Hindlimb muscle (tissue), 1 donor: ENCODE measurements at places on chromosomes 16 and 17.

DNA sequence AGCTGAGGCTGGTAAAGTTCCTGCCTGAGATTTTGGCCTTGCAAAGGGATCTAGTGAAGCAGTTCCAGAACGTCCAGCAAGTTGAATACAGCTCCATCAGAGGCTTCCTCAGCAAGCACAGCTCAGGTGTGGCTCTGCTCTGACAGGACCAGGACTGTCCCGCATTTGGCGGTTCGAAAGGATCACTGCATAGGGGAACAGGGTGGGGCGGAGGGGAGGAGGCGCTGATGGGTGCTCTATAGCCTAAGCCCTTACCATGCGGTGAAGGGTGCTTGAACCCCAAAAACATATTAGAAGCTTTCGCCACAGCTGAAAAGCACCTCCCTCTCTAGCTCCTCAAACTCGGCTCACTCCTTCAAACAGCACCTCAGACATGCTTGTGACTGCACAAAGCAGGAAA is 29.9 kb upstream of the ENDOV start:
- DNase-seq = no peak

DNA sequence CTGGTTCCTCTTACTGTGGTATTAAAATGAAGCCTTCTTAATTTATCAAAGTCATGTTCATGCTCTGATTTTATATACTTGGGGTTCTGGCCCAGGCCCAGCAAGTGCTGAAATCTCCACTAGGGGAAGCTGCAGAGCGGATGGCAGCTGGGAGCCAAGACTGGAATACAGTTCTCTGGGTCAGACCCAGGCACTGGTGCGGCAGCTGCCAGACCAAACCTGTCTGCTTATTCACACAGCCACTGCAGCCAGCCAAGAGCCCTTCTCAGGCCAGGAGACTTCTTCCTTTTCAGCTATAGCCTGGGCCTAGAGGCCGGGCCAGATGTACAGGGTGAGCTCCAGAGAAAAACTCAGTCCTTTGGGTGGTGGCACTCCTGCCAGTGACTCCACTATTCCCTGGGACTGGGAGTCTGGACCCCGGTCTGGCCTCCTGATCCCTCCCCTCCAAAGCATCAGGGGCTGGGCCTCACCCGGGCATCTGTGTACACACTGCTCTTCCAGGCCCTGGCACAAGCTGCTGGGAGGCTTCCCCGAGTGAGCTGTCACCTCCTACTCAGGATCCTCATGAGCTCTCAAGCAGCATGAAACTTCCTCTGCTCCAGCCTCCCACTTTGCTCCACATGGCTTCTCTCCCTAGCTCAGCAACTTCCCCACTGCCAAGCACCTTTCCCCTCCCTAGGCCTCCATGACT is 24.4 kb downstream of the ATP6V0D1 start:
- peak; percentile 73 for DNase-seq

GRCh38 chr17:82064433-82065192 is 991 bp downstream of the DUS1L start:
- no peak for DNase-seq

GRCh38 chr17:46785696-46786095 is 32.8 kb downstream of the WNT3 start:
- DNase-seq = no peak

- no peak for DNase-seq
Measured at GRCh38 chr16:28264656-28265055, 27.7 kb upstream of the SBK1 start.

- no peak for DNase-seq
Measured at GRCh38 chr17:71899317-71899716, 221.5 kb upstream of the SOX9 start.

GRCh38 chr17:55652114-55652823 is 70.4 kb downstream of the TMEM100 start:
- no peak for DNase-seq

DNA sequence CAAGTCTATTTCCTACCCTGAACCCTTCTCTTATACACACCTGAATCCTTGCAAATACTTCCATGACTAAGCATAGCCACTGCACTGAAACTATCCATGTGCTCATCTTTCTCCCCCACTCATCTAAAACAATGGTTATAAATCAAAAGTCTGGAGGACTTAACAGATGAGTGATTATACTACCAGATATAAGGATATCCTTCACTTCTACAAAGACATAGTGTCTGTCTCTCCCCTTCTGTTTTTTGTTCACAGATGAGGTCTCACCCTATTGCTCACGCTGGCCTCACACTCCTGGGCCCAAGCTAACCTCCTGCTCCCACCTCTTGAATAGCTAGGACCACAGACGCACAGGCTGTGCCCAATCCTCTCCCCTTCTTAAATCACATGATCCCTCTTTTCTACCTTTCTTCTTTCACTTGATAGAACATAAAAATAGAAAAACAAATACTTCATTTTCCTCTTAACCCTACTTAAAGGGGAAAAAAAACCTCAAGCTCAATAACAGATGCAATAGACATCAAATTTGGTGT is 19.2 kb downstream of the CEP112 start:
- DNase-seq = no peak

GRCh38 chr17:33138627-33139026 is 147.0 kb downstream of the SPACA3 start:
- no peak for DNase-seq

- no peak for DNase-seq
Measured at GRCh38 chr16:87329436-87330256, 12.5 kb upstream of the C16orf95 start.

GRCh38 chr16:67391424-67392300 is 1.6 kb downstream of the TPPP3 start:
- DNase-seq = no peak

- no peak for DNase-seq
Measured at GRCh38 chr16:83118365-83118764, 491.6 kb downstream of the CDH13 start.
